ENCODE measurements at places on chromosomes 13 and 19.

- no peak for DNase-seq
These were observed 329.2 kb upstream of the TSHZ3 start for GRCh38 chr19:31678421-31678820.

DNA sequence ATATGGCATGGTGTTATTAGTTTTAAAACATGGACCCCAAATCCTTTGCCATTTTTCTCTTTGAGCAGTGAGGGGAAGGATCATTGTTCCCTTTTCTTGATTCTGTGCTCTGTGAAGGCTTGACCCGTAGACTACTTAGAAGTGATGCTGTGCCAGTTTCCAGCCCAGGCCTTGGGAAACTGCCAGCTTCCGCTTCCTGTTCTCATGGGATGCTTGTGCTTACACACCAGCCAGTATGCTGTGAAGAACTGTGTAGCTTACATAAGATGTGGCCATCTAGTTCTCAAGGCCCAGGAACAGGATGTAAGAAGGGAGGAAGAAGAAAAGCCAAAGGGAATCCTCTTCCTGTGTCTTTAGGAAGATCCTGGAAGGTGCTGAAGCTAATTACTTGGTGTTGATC is 180.9 kb downstream of the PCCA start:
- DNase-seq, result no peak

DNA sequence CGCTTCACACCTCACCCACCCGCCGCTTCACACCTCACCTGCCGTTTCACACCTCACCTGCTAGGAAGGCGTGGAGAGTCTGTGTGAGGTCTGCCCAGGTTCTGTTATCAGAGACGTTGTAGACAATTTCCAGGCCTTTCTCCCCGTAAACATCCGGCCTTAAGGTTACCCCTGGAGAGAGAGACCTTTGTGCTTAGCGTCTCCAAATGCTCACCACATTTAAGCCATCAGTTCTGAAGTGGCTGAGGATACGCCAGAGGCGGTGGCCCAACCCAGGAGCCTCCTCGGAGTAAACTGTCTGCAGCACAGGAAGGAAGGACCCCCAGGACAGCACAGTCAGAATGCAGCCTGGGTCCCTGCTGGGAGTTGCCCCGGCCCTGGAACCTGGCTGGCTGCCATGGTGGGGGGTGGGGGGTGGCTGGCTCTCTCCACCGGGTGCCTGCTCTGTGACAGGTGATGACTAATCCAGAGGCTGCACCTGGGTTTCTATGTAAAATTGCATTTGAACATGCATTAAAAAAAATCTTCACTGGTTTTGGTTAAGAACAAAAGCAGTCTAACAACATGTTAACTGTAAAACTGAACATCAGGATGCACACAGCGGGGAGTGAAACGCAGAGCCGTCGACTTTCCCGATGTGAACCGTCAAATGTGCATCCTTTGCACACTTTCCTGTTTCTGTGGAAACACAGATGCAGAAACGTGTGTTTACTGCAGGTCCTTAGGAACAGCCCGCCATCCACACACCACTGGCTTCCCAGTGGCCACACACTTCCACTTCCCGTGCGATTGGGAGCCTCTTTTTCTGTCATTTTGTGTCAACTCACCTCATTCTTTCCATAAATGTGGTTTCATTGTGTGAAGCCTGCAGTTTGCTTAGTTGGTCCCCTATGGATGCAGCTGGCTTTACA is 4.5 kb downstream of the ATP4B start:
- DNase-seq, result no peak

GRCh38 chr19:2060884-2061494 is 9.9 kb upstream of the MKNK2 start:
- DNase-seq, result no peak

DNA sequence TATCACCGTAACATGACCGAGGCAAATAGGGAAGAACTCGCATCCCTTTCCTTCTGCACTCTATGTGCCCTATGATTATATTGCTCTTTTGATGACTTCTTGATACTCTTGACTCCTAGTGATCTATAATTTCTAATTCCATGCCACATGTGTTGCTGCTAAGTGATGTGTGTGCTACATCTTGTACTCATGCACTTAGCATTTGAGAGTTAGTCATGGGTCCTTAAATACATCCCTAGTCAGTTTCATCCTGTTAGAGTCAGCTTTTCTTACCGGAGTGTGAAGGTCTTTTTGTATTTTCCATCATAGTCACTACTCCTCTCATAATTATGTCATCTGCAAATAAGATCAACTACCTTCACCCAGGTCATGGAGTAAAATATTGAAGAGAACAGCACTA is 30.2 kb downstream of the RXFP2 start:
- DNase-seq, result no peak

GRCh38 chr13:100549316-100549715 is 39.3 kb downstream of the GGACT start:
- no peak for DNase-seq

DNA sequence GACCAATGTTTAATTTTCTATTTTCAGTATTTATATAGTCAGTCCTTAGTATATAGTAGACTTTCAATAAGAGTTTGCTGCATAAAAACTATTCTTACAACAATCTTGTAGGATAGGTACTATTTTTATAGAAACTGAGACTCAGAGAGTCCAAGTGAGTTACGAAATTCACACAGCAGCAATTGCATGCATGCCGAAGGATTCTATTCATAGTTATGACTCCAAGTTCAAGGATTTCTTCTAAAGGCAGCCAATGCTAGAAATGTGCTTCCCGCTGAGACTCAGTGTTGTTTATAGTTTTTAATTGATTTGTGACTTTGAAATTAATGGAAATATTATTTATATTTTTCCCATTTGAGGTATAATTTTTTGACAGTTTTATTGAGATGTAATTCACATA is 62.7 kb upstream of the CSNK1A1L start:
- DNase-seq, result no peak

DNA sequence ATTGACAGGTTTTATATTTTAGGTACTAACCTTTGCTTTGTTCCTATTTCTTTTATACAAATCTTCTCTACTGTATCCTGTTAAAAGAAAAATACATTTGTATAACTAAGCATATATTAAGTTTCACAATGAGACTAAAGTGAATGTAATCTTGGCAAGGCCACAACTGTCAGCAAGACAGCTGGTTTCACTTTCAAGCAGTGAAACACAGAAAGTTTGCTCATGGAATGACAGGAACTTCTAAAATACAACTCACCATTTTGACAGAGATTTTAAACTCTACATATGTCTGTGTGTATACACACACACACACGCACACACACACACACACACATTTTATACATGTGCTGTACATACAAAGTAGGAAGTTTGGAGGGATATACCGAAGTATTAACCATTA is 53.3 kb downstream of the PARP4 start:
- no peak for DNase-seq

DNA sequence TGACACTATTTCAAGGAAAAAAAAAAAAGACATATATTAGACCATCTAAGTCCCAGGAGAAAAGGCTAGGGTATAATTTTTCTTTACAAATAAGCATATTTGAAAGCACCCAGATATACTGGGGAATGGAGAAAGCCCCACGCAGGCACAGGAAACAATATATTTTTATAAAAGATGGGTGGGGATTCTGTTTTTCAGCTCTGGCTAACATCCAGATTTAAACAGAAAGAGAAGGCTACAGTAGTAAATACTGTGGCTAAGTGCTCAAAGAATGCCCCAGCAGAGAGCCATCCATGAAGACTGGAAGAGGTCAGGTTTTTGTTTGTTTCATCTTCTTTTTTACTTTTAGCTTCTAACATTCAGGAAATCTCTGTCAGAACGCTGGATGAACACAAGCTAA is 16.0 kb downstream of the ZNF44 start:
- no peak for DNase-seq

GRCh38 chr13:31824705-31825517 is 85.6 kb downstream of the RXFP2 start:
- DNase-seq, result no peak

- no peak for DNase-seq
These were observed 120.7 kb upstream of the SPATA13 start for GRCh38 chr13:24039621-24040475.

GRCh38 chr13:29980339-29980738 is 129.9 kb upstream of the UBL3 start:
- DNase-seq, result no peak

- no peak for DNase-seq
These were observed 690 bp downstream of the HCN2 start for GRCh38 chr19:590396-590745.

GRCh38 chr19:56835401-56835800 is 5.1 kb downstream of the PEG3 start:
- DNase-seq, result no peak

DNA sequence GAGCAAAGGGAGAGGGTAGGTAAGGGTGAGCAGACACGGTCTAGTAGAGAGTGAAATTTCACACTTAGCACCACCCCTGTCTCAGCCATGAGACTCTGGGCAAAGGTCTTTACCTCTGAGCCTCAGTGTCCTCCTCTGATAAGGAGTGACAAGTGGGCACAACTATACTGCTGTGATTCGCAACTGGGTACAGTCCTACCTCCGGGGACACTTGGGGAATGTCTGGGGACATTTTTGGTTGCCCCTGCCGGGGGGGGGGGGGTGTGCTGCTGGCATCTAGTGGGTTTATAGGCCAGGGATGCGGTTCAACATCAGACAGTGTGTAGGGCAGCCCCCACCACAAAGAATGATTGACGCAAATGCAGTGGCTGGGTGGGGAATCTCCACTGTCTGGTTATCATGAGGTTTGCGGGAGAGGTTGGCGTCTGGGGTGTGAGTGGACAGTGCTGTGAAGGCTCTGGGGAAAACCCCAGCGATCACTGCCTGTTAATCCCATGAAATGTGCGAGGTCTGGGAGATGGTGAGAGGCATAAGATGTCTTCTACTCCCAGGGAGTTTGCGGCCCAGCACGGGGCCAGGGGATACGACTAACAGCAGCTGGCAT is 4.3 kb downstream of the NACC1 start:
- no peak for DNase-seq

GRCh38 chr19:11168568-11168967 is 13.0 kb upstream of the SPC24 start:
- no peak for DNase-seq

Data from activated CD8-positive, alpha-beta memory T cell treated with anti-CD3 and anti-CD28 coated beads for 4 hours (primary cell).